ENCODE measurements at places on chromosomes 2 and 18. TPM values are rescaled to one million over a fixed set of nuclear protein-coding genes. Genes with fewer than 3 reads are reported as not detected.

- DNase-seq = no peak
These were observed 602.7 kb upstream of the ZNF804A start for GRCh38 chr2:183995632-183996031.

GRCh38 chr2:99881901-99882591, 260.3 kb downstream of the AFF3 start:
- DNase-seq = no peak

DNA sequence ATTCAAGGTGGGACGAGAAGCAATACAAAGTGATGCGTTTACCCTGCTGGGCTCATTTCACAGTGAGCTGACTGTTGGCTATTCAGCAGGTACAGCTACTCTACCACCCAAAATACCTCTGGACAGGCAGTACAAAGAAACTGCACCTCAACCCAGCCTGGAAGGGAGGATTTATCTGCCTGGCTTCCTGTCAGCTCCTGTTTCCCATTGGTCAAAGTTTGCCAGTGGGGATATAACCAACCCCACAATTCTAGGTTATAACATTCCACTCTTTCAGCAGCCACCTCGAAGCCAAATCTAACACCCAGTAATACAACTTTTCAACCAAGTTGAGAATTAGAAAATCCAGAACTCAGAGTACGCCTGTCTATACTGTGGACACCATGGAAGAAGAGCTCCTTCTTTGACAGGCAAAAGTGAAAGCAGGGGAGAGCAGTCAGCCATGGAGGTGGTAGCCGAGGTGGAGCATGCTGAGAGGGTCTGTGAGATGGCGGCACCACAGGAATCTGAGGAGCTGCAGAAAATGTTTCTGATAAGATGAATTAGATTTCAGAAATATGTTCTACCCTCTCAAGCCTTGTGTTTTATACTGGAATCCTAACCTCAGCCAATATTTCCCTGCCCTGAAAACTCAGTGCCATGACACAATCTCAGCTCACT, 10.8 kb downstream of the DUSP19 start:
- DNase-seq = no peak

- no peak for DNase-seq
These were observed 9.3 kb downstream of the L3MBTL4 start for GRCh38 chr18:6405237-6406074.

Gene DUSP2
- 2.9 TPM for polyA plus RNA-seq

Gene TEKT4
- not detected for polyA plus RNA-seq

Gene HPCAL1
- 31.8 TPM for polyA plus RNA-seq
